ENCODE measurements at places on chromosomes 3 and 15.

DNA sequence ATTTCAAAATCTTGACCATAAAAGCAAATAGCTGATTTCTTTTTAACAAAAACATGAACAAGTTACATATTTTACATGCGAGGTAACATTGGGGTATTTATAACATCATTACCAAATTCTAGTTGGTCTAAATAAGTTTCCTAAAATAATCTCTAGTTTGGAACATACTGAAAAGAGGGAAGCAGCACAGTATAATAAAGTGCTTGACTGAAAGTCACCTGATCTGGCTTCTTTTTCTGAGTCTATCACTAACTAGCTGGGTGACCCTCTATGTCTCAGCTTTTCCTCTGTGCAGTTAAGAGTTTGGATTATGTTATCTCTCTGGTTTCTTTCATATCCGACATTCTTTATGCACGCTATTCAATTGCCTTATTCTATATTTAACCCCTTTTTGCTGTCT is 19.8 kb upstream of the CNTN4 start:
- no peak for DNase-seq

DNA sequence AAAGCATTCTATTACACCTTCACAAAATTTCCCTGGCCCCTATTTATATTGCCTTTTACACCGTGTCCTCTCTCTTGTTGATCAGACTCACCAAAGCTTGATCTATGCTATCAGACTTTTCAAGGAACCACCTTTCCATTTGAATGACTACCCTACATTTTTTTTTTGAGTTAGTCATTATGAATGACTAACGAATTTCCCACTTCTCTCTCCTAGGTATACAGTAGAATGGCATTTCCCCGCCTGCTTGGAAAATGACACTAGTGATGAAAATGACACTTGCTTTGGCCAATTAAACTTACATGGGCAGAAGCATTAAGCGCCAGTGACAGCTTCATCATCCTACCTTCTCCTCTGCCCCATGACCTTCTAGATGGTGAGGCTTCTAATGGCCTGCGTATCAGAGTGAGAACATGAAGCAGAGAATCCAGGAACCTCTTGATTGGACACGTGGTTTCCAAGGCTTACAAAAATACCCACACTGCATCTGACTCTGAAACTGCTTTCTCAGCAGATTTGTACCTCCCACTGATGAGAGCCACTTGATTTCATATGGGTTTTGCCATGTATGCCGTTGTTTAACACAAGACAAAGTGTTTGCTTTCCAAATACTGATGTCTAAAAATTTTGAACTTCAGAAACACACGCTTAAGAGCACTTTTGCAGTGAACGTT is 370.5 kb downstream of the CTNNB1 start:
- no peak for DNase-seq

GRCh38 chr15:45393851-45394250 is 15.5 kb upstream of the GATM start:
- DNase-seq: no peak

- no peak for DNase-seq
These were observed 10.5 kb upstream of the GADL1 start for GRCh38 chr3:30904996-30905395.

DNA sequence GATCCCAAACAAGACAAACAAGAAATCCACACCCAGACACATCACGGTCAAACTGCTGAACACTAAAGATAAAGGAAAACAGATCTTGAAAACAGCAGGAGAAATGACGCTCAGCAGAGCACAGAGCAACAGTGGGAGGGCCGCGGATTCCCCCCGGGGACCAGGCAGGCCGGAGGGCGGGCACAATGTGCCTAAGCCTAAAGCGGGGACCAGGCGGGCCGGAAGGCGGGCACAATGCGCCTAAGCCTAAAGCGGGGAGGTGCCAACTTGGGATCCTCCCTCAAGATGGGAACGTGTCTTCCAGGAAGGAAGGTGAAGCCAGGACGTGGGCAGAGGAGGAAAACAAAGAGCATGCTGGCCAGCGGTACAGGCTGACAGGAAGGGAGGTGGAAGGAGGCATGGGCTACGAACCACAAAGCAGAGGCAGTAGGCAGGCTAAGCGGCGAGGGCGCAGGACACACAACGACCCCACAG is 31.1 kb downstream of the CYFIP1 start:
- no peak for DNase-seq

DNA sequence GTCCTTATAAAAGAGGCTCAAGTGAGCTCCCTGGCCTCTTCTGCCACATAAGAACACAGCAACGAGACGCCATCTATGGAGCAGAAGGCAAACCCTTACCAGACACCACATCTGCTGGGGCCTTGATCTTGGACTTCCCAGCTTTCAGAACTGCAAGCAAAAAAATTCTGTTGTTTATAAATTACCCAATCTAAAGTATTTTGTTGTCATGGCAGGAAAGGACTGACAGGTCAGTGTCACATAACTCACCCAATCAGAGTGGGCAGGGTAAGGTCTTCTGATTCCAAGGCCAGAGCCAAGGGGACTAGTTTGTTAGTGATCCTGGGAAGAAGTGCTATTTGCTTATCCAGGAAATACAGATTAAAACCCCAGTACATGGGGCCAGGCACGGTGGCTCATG is 98.9 kb downstream of the HMG20A start:
- DNase-seq: no peak

DNA sequence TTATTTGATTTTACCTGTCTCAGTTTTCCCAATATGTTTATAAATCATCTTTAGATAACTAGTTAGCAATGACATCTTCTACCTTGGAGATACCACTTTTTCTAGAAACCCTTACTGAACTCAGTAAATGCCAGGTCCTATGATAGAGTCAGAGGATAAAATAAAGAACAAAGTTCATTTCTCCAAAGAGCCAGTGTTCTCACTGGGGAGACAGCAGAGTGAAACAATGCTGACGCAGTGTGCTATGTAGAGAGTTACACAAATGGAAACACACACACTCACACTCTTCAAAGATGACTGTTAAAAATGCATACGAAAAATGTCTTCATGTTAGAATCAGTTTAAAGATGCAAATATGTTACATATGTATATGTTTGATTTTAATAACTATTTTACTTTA is 111.3 kb downstream of the PIK3R4 start:
- DNase-seq: no peak

DNA sequence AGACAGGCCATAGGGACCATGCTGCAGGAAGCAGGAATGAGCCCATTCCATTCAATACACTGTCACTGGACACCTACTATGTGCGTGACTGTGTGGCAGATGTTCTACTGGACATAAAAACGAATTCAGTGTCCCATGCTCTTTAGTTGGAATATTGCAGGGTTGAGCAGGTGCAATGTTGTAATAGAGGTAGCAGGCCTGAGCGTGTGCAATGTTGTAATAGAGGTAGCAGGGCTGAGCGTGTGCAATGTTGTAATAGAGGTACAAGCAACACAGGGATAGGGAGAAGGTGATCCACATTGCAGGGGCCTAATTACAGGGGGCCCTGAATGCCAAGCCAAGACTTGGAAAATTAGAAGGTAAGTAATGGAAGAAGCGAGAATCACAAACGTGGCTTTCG is 261.4 kb upstream of the HES1 start:
- DNase-seq: no peak

DNA sequence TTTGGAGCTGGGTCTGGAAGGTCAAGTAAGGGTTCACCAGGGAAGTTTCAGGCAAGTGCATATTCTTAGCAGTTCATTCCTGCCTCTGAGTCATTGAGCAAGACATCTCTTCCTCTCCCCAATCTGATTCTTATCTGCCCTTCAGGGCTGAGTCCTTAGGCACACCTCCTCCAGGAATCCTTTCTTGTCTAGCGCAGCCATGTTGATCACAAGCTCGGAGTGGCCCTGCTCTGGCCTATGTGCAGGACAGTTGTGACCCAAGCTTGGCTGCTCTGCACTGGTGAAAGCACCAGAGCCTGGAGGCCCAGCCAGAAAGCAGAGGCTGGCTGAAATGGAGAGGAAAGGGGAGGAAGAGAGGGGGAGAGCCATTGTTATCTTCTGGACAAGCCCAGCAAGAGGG is 30.9 kb upstream of the MRPS22 start:
- no peak for DNase-seq

- no peak for DNase-seq
These were observed 244.7 kb upstream of the TBL1XR1 start for GRCh38 chr3:177441813-177442646.

- no peak for DNase-seq
These were observed 6.8 kb upstream of the TRIM69 start for GRCh38 chr15:44729408-44730127.

DNA sequence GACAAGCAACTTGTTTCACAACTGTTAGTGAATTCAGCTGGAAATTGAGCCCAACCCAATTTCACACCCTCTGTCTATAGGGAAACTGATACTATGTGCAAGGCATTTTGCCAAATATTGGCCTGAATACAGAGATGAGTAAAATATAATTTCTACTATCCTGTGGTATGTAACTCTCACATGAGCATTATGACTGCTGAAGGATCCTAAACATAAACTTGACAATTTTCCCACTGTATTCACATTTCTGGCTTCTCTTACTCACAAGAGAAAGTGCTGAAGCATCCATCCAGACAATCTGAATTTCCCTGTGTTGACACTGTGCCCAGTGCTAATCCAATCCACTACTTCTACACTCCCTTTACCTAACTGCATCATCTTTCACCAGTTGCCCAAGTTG is 28.4 kb downstream of the SERPINI2 start:
- no peak for DNase-seq

- no peak for DNase-seq
These were observed 532.2 kb downstream of the ROBO2 start for GRCh38 chr3:77571971-77572715.

- DNase-seq: no peak
These were observed 23.7 kb downstream of the ALPK3 start for GRCh38 chr15:84840741-84841429.

DNA sequence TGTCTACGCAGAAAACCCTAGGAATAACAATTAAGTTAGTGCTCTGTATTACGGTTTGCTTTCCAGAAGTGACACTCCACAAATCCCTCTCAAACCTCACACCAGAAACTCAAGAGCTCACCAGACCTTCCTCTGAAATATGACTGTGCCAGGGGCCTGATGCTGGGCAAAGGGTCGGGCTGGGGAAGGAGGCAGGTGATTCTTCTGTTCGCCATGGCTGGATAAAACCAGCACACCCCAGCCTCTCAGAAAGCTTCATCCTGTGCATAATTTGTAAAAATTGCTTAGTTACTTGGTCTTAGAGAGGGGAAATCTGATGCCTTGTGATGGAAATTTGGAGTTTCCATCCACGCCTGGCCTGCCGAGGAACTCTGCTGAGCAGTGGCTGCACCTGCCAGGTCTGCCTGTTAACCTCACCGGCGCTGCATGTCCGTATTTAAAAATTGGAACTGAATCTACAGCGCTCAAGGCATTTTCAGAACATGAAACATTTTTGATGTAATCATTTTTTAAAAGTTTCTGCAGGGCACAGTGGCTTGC is 22.7 kb upstream of the ATP1B3 start:
- DNase-seq: no peak

- DNase-seq: no peak
These were observed 46.4 kb downstream of the SH3BP5 start for GRCh38 chr3:15286022-15286421.

DNA sequence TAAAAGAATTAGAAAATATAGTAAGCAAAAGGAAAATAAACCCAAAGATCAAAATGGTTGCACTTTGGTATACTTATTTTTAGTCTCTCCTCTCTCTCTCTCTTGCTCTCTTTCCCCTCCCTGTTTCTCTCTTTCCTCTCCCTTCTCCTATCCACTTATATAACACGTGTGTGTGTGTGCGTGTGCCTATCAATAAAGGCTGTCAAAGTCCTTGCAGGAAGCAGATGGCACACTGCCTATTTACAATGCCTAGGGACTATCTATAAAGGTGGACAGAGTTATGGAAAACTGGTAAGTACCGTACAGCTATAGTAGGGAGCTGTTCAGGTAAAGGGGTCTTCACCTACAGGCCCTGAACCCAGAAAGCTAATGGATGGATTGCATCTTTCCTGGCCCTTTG is 161.6 kb downstream of the SQOR start:
- no peak for DNase-seq

- no peak for DNase-seq
These were observed 129.9 kb downstream of the KLF13 start for GRCh38 chr15:31456354-31457060.

Data from stimulated activated effector memory CD8-positive, alpha-beta T cell treated with anti-CD3 and anti-CD28 coated beads, Interleukin-12 subunit alpha, Interleukin-12 subunit beta, amount 100 ng/mL, for 72 hours (primary cell).